ENCODE measurements at places on chromosomes 4 and X.

DNA sequence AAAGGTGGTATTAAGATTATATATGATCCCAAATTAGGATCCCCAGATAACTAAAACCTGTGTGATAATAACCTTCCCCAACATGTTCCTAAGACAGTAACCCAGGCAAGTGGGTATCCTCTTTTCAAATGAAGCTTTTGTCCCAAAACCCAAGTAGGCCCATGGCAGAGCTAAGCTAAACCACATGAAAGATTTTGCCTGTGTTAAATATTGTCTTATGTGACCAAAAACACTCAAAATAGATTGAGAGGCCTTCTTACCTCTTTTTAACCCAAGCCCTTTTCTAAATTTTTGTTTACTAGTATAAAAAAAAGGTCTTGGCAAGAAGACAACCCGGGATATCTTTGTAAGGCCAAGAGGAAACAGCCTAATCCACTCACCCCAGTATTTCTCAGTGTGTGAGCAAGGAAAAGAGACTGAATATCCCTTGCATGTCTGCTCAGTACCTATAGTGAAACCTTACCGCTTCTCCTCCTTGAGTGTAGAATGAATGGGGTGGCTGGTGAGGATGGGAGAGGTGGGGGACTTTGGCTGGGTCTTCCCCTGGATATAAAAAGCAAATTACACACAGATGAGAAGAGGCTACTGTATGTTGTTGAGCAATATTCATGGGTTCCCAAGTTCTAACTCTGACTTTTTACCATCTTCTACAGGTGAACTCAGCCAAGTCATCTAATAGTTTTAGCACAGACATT lies 188.8 kb upstream of the BMP3 start:
- no peak for DNase-seq

DNA sequence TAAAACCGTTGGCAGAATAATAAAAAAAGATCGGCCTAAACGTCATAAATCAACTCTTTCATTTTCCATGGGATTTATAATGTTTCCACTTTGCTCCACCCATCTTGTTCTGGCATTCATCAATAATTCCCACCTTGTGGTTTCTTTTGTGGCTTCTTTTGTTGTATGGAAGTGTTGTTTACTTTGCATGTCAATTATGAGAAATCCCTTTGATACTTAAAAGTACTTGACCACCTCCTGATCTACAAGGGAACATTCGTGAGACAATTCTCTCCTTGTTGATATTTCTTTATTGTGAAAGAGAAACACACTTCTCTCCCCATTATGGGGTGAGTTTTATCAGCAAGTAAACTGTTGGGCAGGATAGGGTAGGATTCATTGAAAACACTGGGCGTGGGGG lies 2.8 kb downstream of the AMELX start:
- no peak for DNase-seq

DNA sequence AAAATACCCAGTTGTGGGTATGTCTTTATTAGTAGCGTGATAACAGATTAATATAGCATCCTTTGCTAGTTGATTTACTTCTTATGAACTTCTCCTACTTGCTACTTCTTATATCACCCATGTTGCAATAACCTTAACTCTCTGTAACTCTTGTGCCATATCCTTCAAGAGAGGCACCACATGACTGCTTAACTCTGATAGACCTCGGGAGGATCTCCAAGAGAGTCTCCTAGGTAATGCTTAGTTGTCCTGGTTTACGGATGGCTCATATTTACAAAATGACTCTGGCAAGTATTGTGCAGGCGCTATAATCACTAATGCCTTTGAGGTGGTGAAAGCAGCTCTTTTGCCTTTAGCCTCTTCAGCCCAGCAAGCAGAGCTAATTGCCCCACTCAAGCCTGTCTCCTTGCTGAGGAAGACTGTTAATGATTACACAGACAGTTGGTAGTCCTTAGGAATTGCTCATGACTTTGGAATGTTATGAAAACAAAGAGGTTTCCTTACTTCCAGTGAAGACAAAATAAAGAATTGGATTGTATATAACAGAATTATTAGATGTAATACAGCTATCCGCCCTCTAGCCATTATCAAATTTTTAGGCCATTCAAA lies 1305.8 kb downstream of the PCDH7 start:
- no peak for DNase-seq

GRCh38 chr4:150722908-150723362 lies 141.0 kb downstream of the MAB21L2 start:
- DNase-seq, result peak; percentile 46

- no peak for DNase-seq
These were observed 44.8 kb upstream of the HMX1 start for GRCh38 chr4:8916351-8916885.

DNA sequence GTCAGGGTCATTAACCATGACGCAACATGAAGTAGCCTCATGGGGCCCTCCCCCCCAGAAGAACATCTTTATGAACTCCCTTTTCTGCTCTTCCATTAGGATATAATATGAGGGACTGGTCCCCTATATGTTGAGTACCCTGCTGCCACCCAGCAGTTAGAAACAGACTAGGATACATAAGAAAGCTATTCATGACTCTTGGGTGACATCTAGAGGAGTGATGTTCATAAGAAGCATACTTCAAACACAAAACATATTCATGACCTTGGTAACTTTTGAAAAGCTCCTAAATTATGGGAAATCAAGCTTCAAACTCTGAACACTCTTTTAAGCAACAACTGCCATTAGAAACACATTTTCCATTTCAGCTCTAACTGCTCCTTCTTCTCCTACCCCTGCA lies 155.2 kb upstream of the SPIN4 start:
- peak; percentile 13 for DNase-seq

DNA sequence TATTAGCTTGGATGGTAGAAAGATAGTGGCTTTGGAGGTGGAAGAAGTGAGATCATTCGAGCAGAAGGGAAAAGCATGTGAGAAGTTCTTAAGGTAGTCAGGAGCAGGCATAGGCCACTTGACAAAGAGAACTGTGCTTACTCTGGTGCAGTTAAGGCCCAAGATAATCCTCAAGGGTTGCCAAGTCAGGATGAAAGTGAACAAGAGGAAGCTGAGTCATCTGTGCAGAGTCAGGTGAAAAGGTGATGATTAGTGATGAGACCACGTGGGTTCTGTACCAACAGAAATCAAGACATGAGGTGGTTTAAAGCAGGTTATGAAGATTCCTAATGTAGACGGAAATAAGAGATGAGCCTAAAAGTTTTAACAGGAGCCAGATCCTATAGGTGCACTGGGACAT lies 369.8 kb downstream of the DTHD1 start:
- DNase-seq, result no peak
